ENCODE measurements at places on chromosomes 3 and 15. TPM values are rescaled to one million over a fixed set of nuclear protein-coding genes. Genes with fewer than 3 reads are reported as not detected.

DNA sequence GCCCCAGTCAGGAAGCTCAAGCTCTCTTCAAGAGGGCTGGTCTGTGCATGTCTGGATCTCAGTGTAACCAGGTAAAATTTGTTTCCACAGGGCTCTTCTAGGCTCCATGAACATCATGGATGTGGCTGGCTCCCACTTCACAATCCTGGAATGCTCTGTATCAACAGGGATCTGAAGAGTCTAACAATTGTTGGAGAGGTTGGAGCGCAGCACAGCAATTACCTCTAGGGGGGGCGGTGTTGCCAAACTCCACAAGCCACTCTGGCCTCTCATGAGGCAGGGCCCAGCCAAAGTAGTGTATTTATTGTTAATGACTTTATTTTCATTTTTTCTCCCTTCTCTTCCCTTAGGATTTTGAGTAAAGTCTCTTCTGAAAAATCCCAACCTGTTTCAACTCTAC is 6.1 kb upstream of the EIF2B5 start:
- H3K36me3 ChIP-seq, result no peaks in the 10 kb centered on the region
- H3K27ac ChIP-seq, result no peak overlapping the region
- no peak for DNase-seq
- H3K4me1 ChIP-seq, result no peaks in the 10 kb centered on the region
- H3K27me3 ChIP-seq, result no peaks in the 10 kb centered on the region

- DNase-seq, result no peak
- no peak overlapping the region for H3K4me3 ChIP-seq
- no peaks in the 10 kb centered on the region for H3K27me3 ChIP-seq
- no peaks in the 10 kb centered on the region for H3K4me1 ChIP-seq
These were observed 55.0 kb downstream of the CFAP20DC start for GRCh38 chr3:58994746-58995330.

DNA sequence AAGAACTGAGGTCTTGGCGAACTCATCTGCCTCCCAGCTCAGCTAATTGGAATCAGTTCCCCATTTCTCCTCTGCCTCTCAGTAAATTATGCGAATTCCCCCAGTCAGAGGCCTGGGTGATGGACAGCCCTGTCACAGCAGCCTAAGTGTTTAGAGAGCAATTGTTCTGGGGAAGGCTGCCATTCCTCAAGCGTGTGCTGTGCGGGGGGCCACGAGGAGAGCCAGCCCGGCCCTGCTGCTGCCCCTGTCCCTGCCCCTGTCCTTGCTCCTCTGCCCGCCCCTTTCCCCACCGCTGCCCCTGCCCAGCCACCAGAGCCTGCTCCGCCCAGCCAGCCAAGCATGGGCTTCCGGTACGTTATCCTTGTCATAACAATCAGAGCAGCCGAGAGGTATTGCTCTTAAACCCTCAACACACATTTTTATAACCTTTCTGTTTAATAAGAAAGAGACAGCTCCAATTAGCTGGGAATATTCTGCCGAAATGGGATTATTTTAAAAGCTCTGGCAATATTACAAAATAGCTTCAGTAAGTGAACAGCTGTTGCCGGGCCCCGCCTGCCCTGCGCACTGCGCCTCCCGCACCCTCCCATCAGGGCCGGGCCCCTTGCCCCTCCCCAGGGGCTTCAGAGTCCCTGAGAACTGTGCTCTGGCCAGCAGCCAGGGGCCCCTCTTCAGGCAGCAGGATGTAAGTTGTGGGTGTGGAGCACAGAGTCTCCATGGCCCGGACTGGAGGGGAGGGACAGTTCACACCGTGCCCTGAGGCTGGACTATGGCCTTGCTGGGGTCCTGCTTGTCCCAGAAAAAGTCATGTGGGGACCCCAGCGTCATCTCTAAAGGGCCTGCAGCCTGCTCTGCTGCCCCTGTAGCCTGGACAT is 12.4 kb upstream of the CACNA2D2 start:
- no peaks in the 10 kb centered on the region for H3K36me3 ChIP-seq
- H3K27me3 ChIP-seq, result no peaks in the 10 kb centered on the region
- H3K4me3 ChIP-seq, result peak overlapping the region; percentile 15
- DNase-seq, result peak; percentile 56

CRYGS gene
- 0.75 TPM for total RNA-seq

GRCh38 chr3:193574488-193575070 is 18.4 kb upstream of the OPA1 start:
- H3K27ac ChIP-seq, result no peak overlapping the region
- H3K27me3 ChIP-seq, result no peaks in the 10 kb centered on the region
- no peak overlapping the region for H3K4me3 ChIP-seq
- DNase-seq, result no peak

DNA sequence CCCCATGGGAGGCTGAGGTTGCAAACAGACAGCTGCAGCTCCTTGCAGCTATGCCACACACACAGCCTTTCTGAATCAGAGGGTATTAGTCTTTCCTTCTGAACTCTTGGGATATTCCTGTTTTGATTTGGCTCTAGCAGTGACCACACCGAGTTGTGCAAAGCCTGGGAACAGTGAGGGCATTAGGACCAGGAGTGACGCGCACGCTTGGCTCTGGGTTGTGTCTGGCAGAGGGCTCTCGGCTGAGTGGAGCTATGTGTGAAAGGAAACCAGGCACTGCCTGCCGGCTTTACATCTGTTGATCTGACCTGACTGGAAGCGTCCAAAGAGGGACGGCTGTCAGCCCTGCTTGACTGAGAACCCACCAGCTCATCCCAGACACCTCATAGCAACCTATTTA is at the start of gene GALNT15:
Gene GALNT15 (plus strand): TSS at position 292 of the 400 bp plus-strand sequence. CDS start 472 bp downstream, outside the sequence.
- no peaks in the 10 kb centered on the region for H3K36me3 ChIP-seq
- H3K27me3 ChIP-seq, result no peaks in the 10 kb centered on the region
- H3K4me1 ChIP-seq, result peaks cover 51% of the 10 kb centered on the region

DNA sequence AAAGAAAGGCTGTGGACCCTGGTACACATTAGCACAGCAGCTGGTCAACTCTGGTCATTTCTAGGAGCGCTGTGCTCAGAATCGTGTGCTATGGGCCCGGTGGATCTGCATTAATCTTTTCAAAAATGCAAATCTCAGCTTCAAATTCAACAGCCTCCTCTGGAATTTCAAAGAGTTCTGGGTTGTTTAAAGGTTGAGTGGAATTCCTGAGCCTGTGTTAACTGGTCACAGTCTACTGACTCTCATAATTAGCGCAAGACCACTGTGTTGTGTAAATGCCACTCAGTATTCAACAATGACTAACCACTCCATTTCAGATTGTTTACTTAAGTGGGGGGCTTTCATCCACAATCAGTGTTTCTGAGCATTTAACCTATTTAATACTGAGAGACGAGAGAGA is 2.7 kb upstream of the ARNT2 start:
- H3K4me1 ChIP-seq, result peaks cover 11% of the 10 kb centered on the region
- H3K4me3 ChIP-seq, result no peak overlapping the region

DNA sequence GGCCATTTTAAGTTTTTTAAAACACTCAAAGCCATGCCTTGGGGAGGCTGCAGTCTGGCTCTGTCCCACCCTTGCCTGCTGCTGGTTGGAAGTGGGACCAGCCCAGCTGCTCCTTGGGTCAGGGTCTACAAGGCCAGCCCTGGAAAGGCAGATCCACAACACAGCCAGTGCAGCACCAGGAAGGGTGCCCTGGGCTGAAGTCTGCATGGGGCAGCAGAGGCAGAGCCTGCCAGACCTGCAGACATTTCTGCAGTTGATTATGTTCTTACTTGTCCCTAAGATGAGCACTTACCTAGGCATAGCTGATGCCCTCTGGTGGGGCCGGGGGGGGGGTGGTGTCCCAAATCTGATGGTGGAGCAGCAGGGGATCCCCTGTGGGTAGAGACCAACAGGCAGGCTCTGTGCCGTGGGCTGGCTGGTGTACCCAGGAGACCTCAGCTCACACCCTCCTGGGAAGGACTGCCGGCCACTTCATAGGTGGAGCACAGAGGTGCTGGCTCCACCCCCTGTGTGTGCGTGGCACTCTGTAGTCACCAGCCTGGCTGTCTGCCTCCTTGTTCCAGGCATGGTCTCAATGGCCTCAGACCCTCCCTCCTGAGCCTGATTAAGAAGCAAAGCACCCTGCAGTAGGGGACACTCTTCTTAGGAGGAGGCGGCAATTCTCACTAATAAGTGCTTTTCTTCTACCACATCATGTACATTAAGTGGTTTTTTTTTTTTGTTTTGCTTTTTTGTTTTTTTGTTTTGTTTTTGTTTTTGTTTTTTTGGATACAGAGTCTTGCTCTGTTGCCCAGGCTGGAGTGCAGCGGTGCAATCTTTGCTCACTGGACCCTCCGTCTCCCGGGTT is 97.4 kb upstream of the KLF13 start:
- H3K4me3 ChIP-seq, result no peak overlapping the region
- H3K36me3 ChIP-seq, result no peaks in the 10 kb centered on the region
- peaks cover 2% of the 10 kb centered on the region for H3K4me1 ChIP-seq
- no peak overlapping the region for H3K27ac ChIP-seq
- DNase-seq, result no peak

GRCh38 chr3:46921871-46922271 is 44.4 kb downstream of the PTH1R start:
- H3K27me3 ChIP-seq, result no peaks in the 10 kb centered on the region
- no peak overlapping the region for H3K4me3 ChIP-seq
- H3K4me1 ChIP-seq, result peaks cover 35% of the 10 kb centered on the region
- H3K27ac ChIP-seq, result no peak overlapping the region
- H3K36me3 ChIP-seq, result peaks cover 2% of the 10 kb centered on the region
- DNase-seq, result no peak

- no peaks in the 10 kb centered on the region for H3K27me3 ChIP-seq
- DNase-seq, result no peak
- peak overlapping the region; percentile 83 for H3K4me3 ChIP-seq
- peak overlapping the region; percentile 98 for H3K27ac ChIP-seq
- peaks cover 23% of the 10 kb centered on the region for H3K4me1 ChIP-seq
- H3K36me3 ChIP-seq, result peaks cover 33% of the 10 kb centered on the region
These were observed 795 bp upstream of the MYNN start for GRCh38 chr3:169772305-169772896.

- no peak overlapping the region for H3K27ac ChIP-seq
- DNase-seq, result no peak
- no peaks in the 10 kb centered on the region for H3K4me1 ChIP-seq
- H3K27me3 ChIP-seq, result no peaks in the 10 kb centered on the region
- no peaks in the 10 kb centered on the region for H3K36me3 ChIP-seq
These were observed 102.7 kb downstream of the ANP32A start for GRCh38 chr15:68717951-68718350.

- H3K27me3 ChIP-seq, result no peaks in the 10 kb centered on the region
- no peaks in the 10 kb centered on the region for H3K36me3 ChIP-seq
- H3K4me3 ChIP-seq, result no peak overlapping the region
- no peak for DNase-seq
- H3K27ac ChIP-seq, result no peak overlapping the region
These were observed 422.4 kb upstream of the ATP11B start for GRCh38 chr3:182370949-182371348.

DNA sequence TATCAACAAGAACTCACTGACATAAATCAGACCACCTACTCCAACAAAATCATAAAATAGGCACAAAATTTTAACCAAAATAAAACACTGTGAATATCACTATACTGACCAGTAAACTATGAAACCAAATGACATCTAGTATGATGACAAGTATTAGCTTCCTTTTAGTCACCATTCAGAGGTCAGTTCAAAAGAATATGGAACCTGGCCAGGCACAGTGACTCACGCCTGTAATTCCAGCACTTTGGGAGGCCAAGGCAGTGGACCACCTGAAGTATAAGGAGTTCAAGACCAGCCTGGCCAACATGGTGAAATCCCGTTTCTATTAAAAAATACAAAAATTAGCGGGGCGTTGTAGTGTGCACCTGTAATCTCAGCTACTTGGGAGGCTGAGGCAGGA is 65.8 kb downstream of the SMARCC1 start:
- DNase-seq, result no peak
- no peaks in the 10 kb centered on the region for H3K27me3 ChIP-seq
- H3K36me3 ChIP-seq, result peaks cover 9% of the 10 kb centered on the region
- H3K4me3 ChIP-seq, result no peak overlapping the region
- peaks cover 5% of the 10 kb centered on the region for H3K4me1 ChIP-seq

GRCh38 chr15:64127521-64128270 is 23.8 kb upstream of the SNX22 start:
- H3K27ac ChIP-seq, result peak overlapping the region; percentile 66
- no peaks in the 10 kb centered on the region for H3K27me3 ChIP-seq
- DNase-seq, result no peak
- peaks cover 10% of the 10 kb centered on the region for H3K4me1 ChIP-seq
- peaks cover 29% of the 10 kb centered on the region for H3K36me3 ChIP-seq

DNA sequence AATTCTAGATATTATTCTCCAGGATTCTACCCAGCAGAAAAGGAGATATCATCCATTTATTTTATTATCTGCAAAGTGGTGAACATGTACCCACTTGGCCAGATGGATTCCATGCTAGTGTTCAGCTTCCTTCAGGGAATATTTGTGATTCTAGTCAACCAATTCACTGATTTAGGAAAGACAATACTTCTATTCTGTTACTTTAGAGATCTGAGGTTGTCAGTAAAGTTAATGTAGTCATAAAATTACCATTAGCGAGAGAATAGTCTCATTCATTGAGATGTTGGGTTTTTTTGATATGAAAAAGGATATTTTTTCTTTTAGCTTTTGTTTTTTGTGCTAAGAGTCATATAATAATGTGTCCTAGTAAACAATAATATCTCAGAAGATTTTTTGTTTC is 222.8 kb downstream of the CGGBP1 start:
- H3K36me3 ChIP-seq, result no peaks in the 10 kb centered on the region
- H3K27me3 ChIP-seq, result no peaks in the 10 kb centered on the region
- no peak for DNase-seq
- no peaks in the 10 kb centered on the region for H3K4me1 ChIP-seq
- no peak overlapping the region for H3K27ac ChIP-seq

NLGN1 gene
- 1.0 TPM for total RNA-seq

TSPAN3 gene
- total RNA-seq, result 204 TPM

GRCh38 chr15:71049706-71050422 is 65.4 kb upstream of the THSD4 start:
- no peak overlapping the region for H3K4me3 ChIP-seq
- no peak overlapping the region for H3K27ac ChIP-seq
- no peaks in the 10 kb centered on the region for H3K4me1 ChIP-seq
- H3K36me3 ChIP-seq, result no peaks in the 10 kb centered on the region
- no peak for DNase-seq

GOLGA8M gene
- 0.79 TPM for total RNA-seq

GOLGA8T gene
- total RNA-seq, result 0.15 TPM

COL6A5 gene
- total RNA-seq, result not detected

DNA sequence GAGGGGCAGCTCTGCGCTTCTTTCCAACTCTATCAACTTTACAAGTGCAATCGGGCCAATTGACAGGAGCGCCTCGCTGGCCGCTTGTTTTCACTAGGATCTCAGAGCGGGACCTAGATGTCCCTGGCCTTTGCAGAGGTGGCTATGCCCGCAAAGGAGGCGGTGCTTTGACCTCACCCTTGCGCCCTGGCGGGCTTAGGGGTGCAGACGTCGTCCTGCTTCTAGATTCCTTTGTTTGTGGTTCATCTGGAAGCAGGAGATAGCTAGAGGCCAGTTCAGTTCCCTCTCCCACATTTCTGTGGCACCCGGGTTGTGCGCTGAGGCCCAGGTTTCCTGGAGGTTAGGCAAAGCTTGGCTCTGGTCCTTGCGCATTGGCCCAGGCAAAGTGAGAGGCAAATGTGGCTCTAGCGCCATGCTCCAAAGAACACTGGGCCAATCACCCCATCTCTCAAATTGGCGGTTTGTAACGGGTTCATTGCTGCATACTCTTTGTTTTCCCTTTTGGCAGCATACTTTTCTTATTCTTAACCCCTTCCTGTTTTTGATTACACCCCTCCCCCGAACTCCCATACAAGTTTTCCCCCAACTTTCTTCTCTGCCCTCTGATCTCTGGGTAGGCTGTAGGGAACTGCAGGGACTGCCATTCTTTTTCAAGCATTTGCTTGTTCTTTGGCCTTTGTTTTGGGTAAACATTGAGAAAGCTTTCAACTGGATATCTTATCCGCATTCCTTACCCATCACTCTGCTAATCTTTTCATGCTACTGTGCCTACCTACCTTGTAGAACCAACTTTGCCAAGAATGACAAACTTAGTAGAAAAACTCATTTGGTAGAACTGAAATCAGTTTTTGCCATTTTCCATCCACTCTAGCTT is 1.4 kb downstream of the PPM1L start:
- H3K27me3 ChIP-seq, result no peaks in the 10 kb centered on the region
- peaks cover 28% of the 10 kb centered on the region for H3K4me1 ChIP-seq
- no peaks in the 10 kb centered on the region for H3K36me3 ChIP-seq
- H3K27ac ChIP-seq, result peak overlapping the region; percentile 89
